ENCODE measurements at places on chromosomes 7 and 10.

DNA sequence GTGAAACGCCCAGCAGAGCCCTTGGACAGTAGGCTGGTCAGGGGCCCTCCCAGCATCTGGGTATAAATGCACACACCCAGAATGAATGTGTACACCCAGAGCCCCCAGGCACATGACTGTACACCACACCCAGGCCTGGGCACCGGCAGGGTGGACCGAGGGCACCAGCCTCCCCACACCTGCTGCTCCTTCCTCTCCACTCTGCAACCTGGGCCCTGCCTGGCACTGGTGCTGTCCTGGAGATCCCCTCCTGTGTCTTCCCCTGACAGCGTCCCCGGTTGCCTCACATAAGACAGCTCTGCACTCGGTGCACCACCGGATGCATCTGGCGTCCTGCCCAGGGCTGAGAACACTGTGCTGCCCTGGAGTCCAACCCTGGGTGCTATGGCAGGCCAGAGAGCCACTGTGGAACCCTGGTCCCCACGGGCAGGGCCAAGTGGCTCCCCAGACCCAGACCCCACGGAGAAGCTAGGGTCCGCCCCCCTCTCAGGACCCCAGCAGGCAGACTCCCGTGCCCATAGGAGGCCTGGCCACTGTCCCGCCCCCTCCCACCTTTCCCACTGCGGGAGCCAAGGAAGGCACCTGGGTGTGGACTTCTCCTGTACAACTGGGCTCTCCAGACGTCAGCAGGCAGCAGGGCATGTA lies 6.6 kb downstream of the RASGEF1A start:
- no peak for DNase-seq

DNA sequence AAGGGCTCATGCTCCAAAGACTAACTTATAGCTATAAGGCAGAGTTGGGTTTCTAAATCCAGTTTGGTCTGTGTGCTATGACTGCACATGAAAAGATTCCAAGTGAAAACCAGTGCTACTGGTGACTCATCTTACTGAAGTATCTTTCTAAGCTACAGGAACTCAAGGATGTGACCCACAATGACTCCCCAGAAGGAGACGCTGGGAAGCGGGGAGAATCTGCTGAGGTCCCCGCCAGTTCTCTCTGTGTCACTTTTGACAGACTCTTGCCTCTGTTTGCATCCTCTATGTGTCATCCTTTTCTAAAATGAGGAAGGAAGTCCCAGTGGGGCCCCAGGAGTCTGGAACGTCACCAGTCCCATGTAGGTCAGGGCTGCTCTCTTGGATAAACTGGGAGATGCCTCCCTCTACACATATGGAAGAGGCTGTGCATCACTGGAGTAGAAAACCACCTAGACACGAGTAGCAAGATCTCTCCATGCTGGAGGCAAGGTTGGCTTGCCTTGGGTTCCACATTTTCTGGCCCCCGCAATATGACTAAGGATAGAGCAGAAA lies 28.8 kb upstream of the GPR26 start:
- no peak for DNase-seq

- no peak for DNase-seq
Measured at GRCh38 chr10:43170491-43170890, 32.2 kb downstream of the CSGALNACT2 start.

DNA sequence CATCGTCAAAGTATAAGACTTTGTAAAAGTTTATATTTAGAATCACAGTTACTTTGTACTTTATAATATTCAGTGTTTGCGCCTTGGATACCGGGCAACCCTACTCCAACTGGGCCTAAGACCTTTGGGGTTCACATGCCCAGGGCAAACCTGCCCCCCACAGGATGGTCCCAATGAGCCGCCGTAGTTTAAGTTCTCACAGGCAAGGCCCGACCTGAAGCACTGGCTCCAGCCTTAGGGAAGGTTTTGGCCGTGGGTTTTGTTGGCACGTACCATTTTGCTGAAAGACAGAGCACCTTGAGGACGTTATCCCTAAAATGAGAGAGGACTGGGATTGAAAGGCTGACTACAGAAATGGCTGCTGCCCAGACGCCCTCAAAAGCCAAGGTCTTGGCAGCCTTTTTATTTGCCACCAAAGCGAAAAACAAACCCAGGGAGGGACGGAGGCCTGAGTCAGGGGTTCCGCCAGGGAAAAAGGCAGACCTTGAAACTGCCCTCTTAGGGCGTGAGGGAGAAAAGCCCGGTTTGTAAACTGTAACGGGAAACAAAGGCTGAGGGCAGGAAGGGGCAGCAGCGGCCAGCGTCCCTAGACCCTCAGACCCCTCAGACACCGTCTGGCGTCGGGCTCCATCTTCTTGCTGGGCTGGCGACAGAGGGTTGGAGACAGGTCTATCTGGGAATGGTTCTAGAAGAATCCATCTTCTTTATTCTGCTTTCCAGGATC lies at the start of gene CCDC172:
Gene CCDC172, plus strand, starts transcription at position 222 of the 724 bp plus-strand sequence. CDS start 564 bp downstream, outside the sequence.
- no peak for DNase-seq

DNA sequence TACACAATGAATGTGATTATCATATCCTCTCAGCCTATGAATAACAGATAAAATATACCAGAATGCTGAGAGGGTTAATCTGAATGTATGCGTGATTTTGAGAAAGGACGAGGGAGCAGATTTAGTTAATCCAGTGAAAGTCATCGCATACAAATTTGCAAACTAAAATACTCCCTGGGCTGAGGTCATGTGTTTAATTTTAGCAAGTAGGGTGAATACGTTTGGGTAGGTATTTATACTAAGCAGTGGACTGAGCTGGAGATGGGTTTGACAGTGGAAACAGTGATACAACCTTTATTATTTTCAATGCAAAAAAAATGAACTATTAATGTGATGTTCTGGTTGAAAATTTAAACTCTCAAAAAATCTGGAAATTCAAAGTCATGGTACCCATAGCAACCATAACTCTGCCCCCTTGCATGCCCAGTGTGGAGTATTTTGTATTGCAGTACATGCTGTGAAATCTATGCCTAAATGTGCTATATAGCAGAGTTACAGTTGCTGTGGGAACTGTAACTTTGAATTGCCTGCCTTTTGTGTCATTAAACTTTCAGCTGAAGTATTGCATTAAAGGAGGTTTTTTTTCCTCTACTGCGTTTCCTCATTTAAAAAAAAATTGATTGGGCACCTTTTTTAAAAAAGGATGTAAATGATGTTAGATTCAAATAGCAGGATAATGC lies 9.5 kb upstream of the ARID5B start:
- no peak for DNase-seq

DNA sequence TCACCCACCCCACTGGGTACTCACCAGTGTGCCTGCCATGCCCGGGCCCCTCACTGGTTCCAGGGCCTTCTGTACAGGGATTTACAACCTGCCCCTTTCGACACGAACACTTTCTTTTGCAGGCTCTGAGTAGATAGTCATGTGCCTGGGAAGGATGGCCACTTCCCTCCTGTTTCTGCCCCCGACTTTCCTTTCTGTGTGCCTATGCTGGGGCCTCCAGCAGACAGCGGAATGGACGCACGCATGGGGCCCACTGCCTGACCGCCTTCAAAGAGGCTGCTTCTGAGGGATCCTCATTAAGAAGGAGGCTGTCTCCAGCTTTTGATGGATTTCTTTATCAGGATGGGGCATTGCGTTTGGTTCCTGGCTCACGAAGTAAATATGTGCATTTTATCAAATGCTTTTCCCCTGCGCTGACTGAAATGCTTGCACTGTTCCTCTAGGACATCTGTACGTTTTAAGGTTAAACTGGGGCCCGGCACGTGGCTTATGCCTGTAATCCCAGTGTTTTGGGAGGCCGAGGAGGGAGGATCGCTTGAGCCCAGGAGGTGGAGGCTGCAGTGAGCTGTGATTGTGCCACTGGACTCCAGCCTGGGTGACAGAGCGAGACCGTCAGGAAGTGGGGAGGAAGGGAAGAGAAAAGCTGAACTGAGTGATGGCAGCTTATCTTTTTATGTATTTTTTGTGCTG lies 29.4 kb upstream of the NKX6-2 start:
- no peak for DNase-seq

DNA sequence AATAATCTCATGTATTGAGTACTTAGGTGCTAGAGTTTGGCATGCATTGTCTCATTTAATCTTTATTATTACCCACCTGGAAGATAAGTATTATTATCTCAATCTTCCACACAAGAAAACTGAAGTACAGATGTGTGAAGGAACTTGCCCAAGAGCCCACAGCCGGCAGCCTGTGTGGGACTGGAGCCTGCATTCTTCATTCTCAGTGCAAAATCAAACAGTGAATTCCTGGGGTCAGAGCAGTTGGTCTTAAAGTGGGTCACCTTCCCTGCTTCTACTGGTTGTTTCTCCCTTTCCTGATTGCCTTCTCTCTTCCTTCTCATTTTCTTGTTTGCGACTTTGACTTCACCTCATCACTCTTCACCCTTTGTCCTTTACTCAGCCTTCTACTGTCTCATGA lies 144.7 kb upstream of the LYZL1 start:
- DNase-seq, result no peak

- DNase-seq, result no peak
Measured at GRCh38 chr7:151225948-151226510, 976 bp downstream of the ABCF2 start.

DNA sequence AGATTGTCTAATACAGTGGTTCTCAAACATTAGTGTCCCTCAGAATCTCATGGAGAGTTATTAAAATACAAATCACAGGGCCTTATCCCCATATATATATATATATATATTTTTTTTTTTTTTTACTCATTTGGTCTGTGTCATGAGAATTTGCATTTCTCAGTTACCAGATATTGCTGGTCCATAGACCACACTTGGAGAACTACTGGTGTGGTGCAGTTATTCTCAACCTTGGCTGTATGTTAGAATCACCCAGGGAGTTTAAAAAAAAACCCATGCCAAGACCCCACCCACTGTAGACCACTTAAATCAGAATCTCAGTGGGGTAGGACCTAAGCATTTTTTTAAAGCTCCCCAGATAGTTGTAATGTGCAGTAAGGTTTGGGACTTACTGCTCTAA lies 179.9 kb downstream of the AUTS2 start:
- DNase-seq, result no peak

DNA sequence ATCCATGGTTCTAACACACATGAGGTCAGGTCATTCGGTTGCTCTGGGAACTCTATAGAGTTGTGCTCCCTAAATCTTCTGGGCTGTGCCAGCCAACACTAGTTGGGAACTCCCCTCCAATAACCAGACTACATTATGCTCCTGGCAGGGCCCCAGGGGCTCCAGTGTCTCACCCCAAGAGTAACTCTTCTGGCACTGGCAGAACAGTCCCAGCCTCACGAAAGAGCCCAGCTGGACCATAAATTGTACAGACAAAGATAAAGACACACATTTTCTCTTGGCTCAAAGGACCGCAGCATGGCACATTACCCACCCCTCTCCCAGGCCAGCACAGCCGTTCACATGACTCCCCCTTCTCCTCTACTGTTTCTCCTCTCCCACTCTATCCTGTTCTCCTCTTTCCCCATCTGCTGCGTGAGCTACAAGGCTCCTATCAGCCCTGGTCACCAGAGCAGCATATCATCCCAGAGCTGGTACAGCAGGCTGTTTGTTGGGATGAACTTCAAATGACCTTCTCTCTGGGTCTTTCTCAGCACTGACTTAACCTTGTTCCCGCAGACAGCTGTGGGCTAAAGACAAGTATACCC lies 230.6 kb downstream of the PLXNA4 start:
- no peak for DNase-seq

DNA sequence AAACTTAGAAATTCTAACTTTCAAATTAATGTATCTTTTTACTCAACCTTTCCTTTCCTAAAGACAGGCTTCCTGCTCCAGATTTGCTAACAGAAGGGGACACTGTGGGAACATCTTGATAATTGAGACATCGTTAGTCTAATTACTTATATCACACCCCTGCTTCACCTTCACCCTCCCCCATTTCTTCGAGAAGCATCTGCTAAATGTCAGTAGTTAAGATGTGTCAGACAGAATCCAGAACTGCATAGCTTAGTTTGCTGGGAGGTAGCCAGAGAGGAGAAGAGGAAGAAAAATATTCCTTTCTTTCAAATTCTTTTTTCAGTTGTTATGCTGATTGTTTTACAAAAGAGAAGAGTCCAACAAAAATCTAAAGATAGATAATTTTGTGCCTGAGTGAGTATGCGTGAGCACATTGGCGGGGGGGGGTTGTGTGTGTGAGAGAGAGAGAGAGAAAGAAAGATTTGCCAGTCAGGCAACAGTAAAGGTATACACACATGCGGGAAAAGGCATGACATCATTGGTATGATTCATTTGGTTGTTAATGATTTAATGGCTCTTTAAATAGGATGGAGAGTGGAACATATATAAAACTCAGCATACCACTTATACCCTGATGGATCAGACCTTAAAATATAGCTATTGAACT lies 192.4 kb downstream of the PTN start:
- DNase-seq, result no peak

GRCh38 chr10:58718596-58718995 lies 205.9 kb downstream of the BICC1 start:
- no peak for DNase-seq

GRCh38 chr10:44966129-44966815 lies 6.7 kb downstream of the RASSF4 start:
- no peak for DNase-seq

- DNase-seq, result no peak
Measured at GRCh38 chr7:7816084-7816483, 97.7 kb upstream of the RPA3 start.

DNA sequence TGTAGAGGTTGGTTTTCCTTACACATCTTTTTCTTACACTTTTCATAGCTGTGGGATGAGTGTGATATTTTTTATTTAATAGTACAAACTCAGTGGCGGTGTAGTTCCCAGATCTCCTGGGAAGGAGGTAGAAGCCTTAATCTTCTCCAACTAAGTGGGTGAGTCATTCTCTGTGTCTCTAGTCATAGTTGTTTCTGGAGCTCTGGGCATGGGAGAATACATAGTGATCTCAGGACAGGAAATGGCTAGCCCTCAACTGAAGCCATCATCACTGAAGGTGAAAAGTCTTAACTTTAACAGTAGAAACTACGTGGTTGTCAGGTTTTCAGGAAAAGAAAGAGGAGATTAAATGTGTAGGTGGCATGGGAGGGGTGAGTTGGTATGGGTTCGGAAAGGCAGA lies 319.4 kb upstream of the FZD8 start:
- DNase-seq, result no peak

DNA sequence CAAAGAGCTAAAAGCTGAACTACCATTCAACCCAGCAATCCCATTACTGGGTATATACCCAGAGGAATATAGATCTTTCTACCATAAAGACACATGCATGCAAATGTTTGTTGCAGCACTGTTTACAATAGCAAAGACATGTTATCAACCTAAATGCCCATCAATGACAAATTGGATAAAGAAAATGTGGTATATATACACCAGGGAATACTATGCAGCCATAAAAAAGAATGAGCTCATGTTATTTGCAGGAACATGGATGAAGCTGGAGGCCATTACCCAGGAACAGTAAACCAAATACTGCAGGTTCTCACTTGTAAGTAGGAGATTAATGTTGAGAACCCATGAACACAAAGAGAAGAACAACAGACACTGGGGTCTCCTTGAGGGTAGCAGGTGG lies 1295.1 kb downstream of the TYW1 start:
- no peak for DNase-seq

DNA sequence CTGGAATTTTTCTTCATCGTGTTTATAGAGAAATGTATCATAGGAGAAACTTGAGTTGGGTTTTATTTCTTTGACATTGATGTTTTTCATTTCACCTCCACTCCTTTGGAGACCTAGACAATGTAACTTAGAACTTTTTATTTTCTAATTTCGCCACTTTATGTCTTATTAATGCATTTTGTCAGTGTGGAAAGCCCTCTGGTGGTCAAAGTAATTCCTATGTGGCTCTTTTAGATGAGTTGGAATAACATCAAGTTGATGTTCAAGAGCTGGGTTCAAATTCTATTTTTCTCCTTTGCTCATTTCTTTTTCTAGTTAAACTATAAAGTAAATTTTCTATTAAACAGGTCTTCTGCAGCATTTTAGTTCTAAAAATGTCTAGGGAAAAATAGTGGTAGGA lies 478.6 kb downstream of the LRMDA start:
- DNase-seq, result no peak

- no peak for DNase-seq
Measured at GRCh38 chr10:88270871-88271713, 312.0 kb downstream of the RNLS start.

Data from right renal cortex interstitium (tissue), 3 donors.